ENCODE measurements at places on chromosomes 4 and X. TPM values are rescaled to one million over a fixed set of nuclear protein-coding genes. Genes with fewer than 3 reads are reported as not detected.

The GAB1 gene
- 10.8 TPM for total RNA-seq

The CT47B1 gene
- not detected for total RNA-seq

The S100G gene
- not detected for total RNA-seq

The HPSE gene
- total RNA-seq, result 9.7 TPM

The SYNPO2 gene
- total RNA-seq, result 0.13 TPM

The FABP2 gene
- not detected for total RNA-seq

The RS1 gene
- not detected for total RNA-seq

The TEC gene
- 2.8 TPM for total RNA-seq

The RBM46 gene
- total RNA-seq, result 0.53 TPM

The CLDN2 gene
- not detected for total RNA-seq

The WDR13 gene
- total RNA-seq, result 121 TPM

The SPATA18 gene
- total RNA-seq, result 11.8 TPM

The MAGEB2 gene
- total RNA-seq, result not detected
